H4 (cell line): ENCODE measurements at places on chromosomes 1 and 21. TPM values are rescaled to one million over a fixed set of nuclear protein-coding genes. Genes with fewer than 3 reads are reported as not detected.

GRCh38 chr1:29786791-29787732, 550.7 kb downstream of the PTPRU start:
- no peak for DNase-seq

- no peak for DNase-seq
Observed at GRCh38 chr21:34552360-34553098, 40.5 kb upstream of the KCNE1 start.

- DNase-seq, result no peak
Observed at GRCh38 chr1:11579506-11579905, 74.7 kb downstream of the FBXO2 start.

DNA sequence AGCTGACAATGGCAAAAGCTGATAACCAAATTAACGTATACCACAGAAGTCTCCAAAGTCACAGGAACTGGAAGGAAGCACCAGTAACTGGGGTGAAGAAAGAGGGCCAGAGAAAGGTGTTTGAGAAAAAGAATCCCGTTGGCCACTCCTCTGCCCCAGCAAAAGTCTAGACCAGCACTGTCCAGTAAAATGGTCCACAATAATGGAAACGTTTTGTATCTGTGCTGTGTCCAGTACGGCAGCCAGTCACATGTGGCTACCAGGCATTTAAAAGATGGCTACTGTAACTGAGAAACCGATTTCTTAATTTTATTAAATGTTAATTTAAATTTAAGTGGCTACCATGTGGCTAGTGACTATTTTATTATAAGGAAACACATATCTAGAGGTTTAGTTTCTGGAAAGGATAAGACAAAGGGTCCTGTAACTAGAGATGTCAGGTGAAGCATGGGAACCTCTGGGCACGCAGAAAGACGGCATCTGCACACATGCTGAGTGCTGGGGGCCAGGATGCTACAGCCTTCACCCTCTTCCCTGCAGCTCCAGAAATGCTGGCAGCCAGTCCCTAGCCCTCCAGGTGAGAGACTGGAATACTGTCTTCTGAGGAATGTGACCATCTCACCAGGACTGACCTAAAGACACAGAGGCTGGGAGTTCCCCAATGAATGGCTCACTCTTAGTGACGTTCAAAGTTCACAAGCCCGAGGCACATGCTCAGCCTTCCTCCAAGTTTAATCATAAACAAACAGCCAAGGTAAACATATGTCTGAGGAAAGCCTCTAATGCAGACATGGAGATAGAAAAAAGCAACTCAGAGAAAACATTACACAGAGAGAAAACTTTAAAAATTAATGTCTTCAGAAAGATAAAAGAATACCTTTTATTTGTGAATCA, 50.7 kb downstream of the JAK1 start:
- DNase-seq, result peak; percentile 68

DNA sequence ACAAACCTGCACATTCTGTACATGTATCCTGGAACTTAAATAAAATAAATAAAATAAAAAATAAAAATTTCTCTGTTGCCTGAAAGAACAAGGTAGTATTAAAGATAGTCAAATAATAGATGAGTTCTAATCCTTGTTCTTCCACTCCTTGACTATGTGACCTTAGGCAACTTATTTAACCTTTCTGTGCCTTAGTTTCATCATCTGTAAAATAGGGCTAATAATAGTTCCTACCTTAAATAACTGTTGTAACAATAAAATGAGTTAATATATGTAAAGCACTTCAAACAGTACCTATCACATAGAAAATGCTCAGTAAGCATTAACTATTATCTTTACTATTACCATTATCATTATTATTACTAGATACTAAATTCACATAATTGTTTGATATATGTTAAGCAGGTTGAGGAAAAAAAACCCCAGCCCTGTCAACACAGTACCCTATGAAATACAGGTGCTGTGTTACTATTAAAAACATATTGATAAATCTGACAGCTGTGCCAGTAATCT, 23.1 kb downstream of the SASS6 start:
- no peak for DNase-seq

DNA sequence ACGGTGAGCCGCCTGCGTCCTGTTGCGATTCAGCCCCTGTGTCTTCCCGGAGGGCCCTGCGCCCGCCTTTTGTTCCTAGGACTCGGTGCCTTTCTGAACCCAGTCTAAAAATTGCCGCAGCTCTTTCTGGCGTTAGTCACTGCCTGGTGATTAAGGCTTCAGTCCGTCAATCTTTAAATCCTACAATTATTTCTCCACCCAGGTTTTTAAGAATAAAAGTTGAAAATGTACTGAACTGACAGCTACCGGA, 16.2 kb upstream of the PDXK start:
- DNase-seq, result no peak

- DNase-seq, result no peak
Observed at GRCh38 chr1:59688976-59689375, 125.8 kb upstream of the HOOK1 start.

DNA sequence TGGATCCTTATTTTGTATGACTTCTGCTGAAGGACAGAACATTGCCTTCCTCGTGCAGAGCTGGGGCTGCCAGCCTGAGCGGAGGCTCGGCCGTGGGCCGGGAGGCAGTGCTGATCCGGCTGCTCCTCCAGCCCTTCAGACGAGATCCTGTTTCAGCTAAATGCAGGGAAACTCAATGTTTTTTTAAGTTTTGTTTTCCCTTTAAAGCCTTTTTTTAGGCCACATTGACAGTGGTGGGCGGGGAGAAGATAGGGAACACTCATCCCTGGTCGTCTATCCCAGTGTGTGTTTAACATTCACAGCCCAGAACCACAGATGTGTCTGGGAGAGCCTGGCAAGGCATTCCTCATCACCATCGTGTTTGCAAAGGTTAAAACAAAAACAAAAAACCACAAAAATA, 27.5 kb upstream of the KDM4A start:
- DNase-seq, result no peak

S100B gene
- not detected in 2 replicates for total RNA-seq
